Activated CD4-positive, CD25-positive, alpha-beta regulatory T cell treated with anti-CD3 and anti-CD28 coated beads, Interleukin-2, amount 50 U/mL, for 16 hours (primary cell): ENCODE measurements at places on chromosomes 12 and 14.

DNA sequence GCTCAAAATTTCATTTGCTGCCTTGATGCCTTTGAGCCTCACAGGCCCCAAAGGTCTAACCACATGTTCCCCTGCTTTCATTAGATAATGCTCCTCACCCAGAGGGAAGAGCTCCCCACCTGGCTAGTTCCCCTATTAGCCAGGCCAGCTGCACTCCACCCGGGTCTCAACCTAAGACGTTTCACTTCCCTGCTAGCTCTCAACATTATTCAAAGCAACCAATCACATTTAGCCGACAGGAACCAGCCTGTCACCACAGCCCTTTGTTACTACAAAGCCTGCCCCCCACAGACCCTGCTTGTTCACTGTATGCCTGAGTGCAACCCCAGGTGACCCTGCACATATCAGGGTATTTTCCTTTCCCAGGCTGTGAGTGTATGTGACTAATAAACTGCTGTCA, 78.6 kb downstream of the SLC15A5 start:
- no peak for DNase-seq

GRCh38 chr12:3097836-3098235, 20.7 kb downstream of the TSPAN9 start:
- no peak for DNase-seq

- DNase-seq = no peak
Measured at GRCh38 chr12:46365951-46366379, 6.6 kb downstream of the SLC38A2 start.

- no peak for DNase-seq
Measured at GRCh38 chr12:41888285-41888684, 256.4 kb downstream of the GXYLT1 start.

DNA sequence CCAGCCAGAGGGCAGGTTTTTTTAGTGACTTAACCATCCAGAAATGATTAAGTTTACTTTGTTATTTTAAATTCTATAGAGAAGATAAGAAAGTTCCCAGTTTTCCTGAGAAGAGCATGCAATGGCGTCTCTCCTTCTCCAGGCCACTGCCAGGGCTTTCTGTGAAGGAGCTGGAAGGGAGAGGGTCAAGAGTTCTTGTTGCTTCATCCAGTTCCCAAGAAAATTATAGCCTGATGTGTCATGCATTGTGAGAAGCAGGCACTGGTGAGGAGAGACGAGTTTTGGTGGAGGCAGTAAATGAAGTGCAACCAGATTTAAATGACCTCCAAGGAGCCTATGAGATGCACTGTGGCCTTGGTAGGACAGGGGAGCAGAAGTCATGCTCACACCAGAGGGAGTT, 14.2 kb downstream of the ELK3 start:
- DNase-seq = no peak

DNA sequence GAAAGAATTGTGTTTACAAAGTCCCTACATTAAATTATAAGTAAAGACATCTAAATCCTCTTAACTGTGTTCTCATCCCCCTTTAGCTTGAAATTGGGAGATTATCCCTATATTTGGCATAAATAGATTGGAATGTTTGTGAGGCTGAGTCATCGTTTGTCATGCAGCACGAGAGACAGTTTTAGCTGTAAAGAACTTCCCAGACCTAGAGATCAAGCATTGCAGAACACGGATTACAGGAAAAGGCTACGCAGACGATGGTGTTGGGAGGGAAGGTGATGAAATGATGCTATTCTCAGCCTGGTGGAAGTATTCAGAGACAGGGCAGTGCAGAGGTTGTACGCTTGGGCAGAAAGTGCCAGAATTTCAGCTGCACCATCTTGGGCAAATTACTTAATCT, 93.8 kb downstream of the PTPRB start:
- no peak for DNase-seq

DNA sequence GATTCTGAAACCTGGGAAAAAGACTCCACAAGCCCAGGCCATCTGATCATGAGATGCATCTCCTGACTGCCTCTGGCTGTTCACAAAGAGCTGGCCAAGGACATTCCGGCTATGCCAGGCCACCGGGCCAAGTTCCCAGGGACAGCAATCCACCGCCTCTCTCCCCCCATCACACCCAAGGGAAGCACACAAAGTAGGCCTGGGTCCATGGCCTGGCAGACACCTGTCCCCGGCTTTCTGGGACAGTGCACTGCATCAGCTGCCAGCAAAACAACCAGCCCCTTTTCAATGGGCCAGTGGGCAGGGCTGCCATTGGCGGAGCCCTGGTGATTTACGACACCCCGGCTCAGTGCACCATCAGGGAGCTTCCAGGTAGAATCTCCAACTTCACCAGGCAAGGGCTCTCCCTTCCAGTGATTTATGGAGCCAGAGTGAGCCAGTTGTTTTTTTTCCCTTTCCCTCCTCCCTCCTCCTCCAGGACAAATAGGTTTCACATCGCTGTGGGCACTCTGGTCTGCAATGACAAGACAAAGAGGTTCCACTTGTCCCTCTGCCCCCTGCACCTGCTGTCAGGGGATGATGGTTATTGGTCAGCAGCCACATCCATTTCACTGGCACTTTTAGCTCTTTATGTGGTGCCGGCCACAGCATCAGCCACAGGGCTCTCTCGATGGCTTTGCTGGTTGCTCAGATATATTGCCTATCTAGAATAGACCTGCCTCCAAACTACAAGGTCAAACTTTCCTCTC, 149.6 kb downstream of the SLC38A6 start:
- DNase-seq = no peak

GRCh38 chr14:44081146-44081545, 425.9 kb downstream of the FSCB start:
- DNase-seq = no peak

- no peak for DNase-seq
Measured at GRCh38 chr12:117045160-117046010, 53.8 kb downstream of the TESC start.

DNA sequence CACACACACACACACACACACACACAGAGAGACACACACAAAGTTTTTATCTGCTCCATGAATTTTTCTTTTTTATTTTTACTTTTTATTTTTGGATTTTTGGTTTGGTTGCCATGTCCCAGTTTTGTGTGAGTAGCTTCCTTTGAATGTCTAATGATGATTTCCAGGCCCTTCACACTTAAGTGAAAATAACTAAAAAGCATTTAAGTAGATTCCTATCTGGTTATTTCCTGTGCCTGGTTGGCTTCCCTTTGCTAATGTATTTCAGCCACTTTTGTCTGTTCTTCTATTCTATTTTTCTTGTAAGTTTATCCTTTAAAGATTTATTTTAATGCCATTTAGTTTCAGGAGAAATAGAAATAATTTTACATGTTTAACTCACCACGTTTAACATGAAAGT, 755.4 kb downstream of the SLC6A15 start:
- DNase-seq = no peak

DNA sequence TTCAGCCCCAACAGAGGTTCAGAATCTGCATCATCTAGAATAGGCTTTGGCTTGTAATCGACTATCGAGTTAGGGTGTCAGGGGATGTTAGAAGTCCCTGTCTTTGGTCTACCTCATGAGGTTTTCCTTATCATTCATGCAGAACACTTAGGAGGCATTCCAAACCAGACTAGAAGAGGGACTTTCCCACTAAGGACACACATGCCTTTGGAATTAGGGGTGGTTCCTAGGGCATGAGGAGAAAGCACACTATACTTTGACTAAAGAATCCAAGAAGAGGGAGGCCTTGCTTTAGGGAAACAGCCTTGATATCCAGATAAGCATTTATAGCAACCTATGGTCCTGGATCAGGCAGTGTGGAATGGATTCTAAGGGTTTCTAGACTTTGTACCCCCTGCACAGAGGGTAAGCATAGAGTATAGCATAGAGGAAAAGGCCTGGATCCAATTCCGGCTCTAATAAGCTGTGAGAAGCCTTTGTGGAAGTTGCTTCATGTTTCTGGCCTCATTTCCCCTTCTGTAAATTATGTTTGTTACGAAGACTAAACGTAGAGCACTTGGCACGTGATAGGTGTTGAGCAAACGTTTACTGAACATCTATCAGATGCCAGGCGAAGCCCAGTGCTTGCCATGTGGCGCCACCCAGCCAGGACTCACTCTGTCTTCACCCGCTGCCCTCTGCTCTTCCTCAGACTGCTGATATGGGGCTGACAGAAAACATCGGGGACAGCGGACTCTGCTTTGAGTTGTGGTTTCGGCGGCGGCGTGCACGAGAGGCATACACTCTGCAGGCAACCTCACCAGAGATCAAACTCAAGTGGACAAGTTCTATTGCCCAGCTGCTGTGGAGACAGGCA, 13.2 kb downstream of the ZNF219 start:
- DNase-seq = no peak

- no peak for DNase-seq
Measured at GRCh38 chr12:59459966-59460660, 135.7 kb upstream of the SLC16A7 start.

DNA sequence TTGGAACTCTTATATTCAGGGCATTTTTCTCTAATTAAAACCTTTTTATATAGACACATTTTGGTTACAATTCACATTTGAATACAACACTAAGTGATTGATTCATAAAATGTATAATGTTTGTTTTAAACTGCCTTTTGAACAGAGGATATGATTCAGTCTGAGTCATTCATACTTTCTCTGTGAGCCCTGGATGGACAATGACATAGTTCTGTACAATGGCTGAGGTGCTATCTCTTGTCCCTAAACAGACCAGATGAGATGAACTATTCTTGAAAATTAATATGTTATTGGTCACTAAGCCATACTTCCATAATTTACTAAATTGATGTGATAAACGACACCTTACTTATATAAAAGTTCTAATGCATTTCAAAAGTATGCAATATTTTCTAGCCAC, 199.7 kb upstream of the ATXN7L3B start:
- no peak for DNase-seq

- DNase-seq = peak; percentile 64
Measured at GRCh38 chr12:112978163-112979040, at the start of gene OAS2. Gene OAS2 (plus strand): TSS chr12:112978519. CDS start chr12:112978609, 90 bp downstream.

DNA sequence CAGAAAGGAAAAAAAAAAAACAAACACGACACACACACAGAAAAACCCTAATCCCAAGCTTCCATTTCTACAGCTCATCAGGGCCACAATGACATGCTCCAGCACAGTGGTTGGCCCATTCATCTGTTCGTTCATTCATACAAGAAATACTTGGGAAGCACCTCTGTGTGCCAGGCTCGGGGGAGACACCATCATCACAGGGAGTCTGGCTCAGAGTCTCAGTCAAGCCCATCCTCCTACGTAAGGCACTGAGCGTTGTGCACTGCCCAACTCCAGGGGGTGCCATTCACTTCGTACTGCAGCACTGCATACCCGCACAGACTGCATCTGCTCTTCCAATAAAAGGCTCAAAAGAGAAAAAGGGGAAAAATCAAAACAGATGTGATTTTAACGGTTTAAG, 15.3 kb downstream of the VPS37B start:
- DNase-seq = no peak

DNA sequence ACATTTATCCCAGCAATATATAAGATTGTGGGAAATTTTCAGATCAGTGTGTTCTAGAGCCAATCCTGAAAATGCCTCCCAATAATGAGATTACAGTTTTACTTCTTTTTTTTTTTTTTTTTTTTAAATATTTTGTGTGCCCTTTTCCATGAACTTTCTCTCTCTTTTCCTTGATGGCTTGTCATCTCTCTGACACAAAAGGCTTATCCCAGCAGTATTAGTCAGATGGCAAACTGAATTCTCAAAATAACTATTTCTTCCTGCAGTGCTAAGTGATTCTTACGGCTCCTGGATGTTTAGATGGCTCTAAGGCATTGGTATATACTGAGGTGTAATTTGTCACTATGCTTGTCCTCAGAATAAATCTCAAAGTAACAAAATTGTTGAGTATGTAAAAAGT, 86.7 kb downstream of the LRP6 start:
- DNase-seq = no peak

DNA sequence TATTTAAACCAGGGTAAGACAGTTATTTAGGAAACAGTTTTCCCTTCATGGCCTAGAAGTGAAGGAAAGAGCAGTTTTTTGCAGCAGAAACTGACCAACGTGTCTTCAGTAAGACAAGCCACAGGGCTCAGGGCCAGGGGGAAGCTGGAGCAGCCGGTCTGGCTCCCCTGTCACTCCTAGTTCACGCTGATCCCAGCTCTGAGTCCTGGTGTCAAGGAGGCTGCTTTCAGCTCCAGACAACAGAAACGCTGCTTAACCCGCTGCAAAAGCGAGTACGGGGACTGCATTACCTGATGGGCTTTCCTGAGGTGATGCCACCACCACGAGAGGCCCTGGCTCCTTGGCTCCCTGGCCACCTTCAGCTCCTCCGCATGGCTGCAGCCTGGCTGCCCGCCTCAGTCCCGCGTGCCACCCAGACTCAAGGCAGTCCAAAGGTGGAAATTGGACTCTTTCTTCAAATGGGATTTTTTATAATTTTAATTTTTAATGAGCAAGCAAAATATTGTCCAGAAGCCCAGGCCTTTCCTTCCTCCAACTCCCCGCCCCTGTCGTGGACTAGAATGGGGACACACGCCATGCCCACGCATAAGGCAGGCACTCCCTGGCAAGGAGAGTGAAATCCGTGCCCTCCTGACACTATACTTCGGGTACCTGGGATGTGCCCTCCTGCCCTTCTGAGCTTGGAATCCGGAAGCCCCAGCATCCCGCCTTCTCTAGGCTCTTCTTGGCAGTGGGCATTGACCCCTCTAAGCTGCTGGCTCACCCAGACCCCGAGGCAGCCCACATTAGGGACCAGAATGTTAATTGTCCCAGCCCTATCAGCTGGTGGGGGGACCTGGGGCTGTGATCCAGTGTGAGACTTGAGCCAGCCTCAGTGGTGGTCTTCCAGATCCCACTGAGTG, 85.0 kb downstream of the PAPOLA start:
- DNase-seq = no peak

DNA sequence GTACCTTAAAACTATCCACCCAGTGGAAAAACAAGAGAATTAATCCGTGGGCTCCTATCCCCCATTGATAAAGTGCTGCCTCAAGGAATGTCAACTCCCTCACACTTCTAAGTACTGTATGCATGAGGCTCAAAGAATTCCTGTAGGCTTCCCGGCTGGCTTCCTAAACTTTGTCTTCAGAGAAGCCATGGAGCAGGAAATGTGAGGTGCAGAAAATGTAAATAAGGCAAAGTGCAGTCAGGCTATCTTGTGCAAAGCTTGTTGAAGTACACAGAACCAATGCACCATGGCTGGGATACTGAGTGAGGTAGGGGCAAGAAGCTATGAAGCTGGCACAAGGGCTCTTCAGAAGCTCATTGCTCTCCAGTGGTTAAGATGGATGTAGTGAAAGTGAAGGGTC, 611.0 kb downstream of the FSCB start:
- no peak for DNase-seq
